ENCODE measurements at places on chromosomes 4 and X. TPM values are rescaled to one million over a fixed set of nuclear protein-coding genes. Genes with fewer than 3 reads are reported as not detected.
A peak's percentile ranks its signal among the peaks of the same experiment; 100 is the strongest.

The GAGE1 gene
- not detected for total RNA-seq

The SYAP1 gene
- total RNA-seq = 49.8 TPM

The TDO2 gene
- 0.23 TPM for total RNA-seq

The CC2D2A gene
- total RNA-seq = 10.1 TPM

The HELT gene
- total RNA-seq = not detected

The GAB3 gene
- 0.03 TPM for total RNA-seq

The ADAMTS3 gene
- total RNA-seq = 6.7 TPM

The ANXA10 gene
- 0.12 TPM for total RNA-seq

The TMPRSS11A gene
- total RNA-seq = not detected

The TRIML2 gene
- not detected for total RNA-seq

DNA sequence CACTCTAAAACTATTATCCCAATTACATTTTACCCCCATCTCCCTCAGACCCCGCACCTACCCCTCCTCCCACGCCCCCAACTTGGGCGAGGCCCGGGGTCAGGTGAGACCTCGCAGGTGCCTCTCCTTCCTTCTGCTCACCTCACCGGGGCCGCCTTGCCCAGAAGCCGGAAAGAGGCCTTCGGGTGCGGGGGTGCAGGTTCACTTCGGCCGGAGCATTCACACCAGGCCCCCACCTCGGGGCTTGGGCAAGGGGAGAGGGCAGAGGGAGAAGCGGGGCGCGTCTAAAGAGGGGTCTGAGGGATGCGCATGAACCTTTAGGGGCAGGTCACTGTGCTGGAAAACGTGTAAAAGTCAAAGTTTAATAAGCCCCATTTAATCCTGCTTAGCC, 427 bp downstream of the ZNF182 start:
- DNase-seq = no peak
- H3K27ac ChIP-seq = peak overlapping the region; percentile 59
- H3K4me1 ChIP-seq = no peaks in the 10 kb centered on the region
- H3K36me3 ChIP-seq = 0 out of 2 replicates have a peak, but pooled peaks cover 3% of the 10 kb centered on the region
- no peaks in the 10 kb centered on the region for H3K27me3 ChIP-seq
- H3K4me3 ChIP-seq = peak overlapping the region; percentile 67

DNA sequence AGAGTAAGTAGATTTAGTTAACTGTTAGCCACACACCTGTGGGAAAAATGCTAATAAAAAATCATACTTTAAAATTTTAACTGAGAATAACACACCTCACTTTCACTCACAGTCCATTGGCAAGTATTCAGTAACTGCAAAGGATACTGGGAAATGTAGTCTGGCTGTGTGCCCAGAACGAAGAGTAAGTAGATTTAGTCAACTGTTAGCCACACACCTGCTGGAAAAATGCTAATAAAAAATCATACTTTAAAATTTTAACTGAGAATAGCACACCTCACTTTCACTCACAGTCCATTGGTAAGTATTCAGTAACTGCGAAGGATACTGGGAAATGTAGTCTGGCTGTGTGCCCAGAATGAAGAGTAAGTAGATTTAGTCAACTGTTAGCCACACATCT, 178.4 kb upstream of the NWD2 start:
- DNase-seq = peak; percentile 39
- no peaks in the 10 kb centered on the region for H3K36me3 ChIP-seq
- H3K4me3 ChIP-seq = no peak overlapping the region
- no peak overlapping the region for H3K27ac ChIP-seq

- H3K36me3 ChIP-seq = no peaks in the 10 kb centered on the region
- peak overlapping the region; percentile 51 for H3K27ac ChIP-seq
- DNase-seq = peak; percentile 85
Observed at GRCh38 chr4:110042545-110043517, 130.1 kb downstream of the EGF start.

- no peak overlapping the region for H3K4me3 ChIP-seq
- H3K27ac ChIP-seq = no peak overlapping the region
- H3K36me3 ChIP-seq = no peaks in the 10 kb centered on the region
- H3K4me1 ChIP-seq = no peaks in the 10 kb centered on the region
- H3K27me3 ChIP-seq = no peaks in the 10 kb centered on the region
- no peak for DNase-seq
Observed at GRCh38 chr4:74284053-74284452, 24.2 kb upstream of the EPGN start.

GRCh38 chr4:150256225-150256620, 178.0 kb downstream of the DCLK2 start:
- no peak overlapping the region for H3K4me3 ChIP-seq
- DNase-seq = no peak
- H3K36me3 ChIP-seq = no peaks in the 10 kb centered on the region
- no peaks in the 10 kb centered on the region for H3K4me1 ChIP-seq
- H3K27me3 ChIP-seq = no peaks in the 10 kb centered on the region

DNA sequence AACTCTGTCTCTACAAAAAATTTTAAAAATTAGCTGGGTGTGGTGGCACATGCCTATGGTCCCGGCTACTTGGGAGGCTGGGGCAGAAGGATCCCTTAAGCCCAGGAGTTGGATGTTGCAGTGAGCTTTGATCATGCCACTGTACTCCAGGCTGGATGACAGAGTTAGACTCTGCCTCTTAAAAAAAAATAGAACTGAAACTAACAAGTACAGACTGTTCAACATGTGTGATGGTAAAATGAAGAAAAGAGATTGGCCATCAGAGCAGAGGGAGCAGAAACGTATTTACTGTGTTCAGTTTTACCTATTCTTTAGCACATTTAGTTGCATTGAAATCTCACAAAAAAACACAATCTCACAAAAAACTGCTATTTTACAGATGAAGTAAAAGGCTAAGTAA, 77.9 kb upstream of the NAP1L5 start:
- peaks cover 29% of the 10 kb centered on the region for H3K36me3 ChIP-seq
- H3K27me3 ChIP-seq = no peaks in the 10 kb centered on the region
- no peak for DNase-seq

- no peak overlapping the region for H3K4me3 ChIP-seq
- H3K27ac ChIP-seq = no peak overlapping the region
- H3K27me3 ChIP-seq = no peaks in the 10 kb centered on the region
Observed at GRCh38 chr4:171718069-171718468, 95.1 kb upstream of the GALNTL6 start.

DNA sequence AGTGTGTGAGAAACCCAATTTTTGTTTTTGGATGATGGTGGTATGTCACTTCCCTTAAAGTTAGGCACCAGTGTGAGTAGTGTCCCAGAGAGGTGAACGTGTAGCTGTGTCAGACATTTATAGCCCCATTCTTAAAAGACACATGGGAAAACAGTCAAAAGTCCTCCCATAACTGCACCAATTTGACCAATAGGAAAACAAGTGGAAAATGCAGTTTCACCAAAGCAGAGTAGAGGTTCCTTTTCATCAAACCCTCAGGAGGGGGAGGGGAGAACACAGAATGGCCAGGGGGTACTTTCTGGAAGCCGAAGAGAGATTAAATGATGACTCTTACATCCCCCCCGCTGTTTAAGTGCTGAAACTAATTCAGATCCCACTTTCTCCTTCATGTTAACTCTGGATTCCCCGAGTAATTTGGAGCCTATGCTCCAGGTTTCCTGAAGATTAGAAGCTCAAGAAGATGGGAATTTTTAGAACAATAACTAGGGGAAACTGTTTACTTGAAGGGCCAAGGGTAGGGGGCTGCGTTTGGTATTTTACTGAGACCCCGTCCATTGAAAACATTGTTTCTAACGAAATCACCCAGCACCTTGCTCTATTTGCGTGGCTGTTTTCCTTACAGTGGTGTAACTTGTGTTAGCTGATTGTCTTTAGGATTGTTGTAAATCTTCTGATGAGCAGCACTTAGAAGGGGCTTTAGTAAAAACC, 2.1 kb upstream of the LEF1 start:
- no peak overlapping the region for H3K4me3 ChIP-seq
- H3K36me3 ChIP-seq = no peaks in the 10 kb centered on the region
- no peak for DNase-seq
- no peaks in the 10 kb centered on the region for H3K4me1 ChIP-seq
- no peaks in the 10 kb centered on the region for H3K27me3 ChIP-seq
- H3K27ac ChIP-seq = no peak overlapping the region

GRCh38 chr4:84681486-84682274, 98.8 kb downstream of the CDS1 start:
- H3K36me3 ChIP-seq = peaks cover 96% of the 10 kb centered on the region
- DNase-seq = peak; percentile 50
- no peaks in the 10 kb centered on the region for H3K27me3 ChIP-seq
- H3K27ac ChIP-seq = no peak overlapping the region
- H3K4me3 ChIP-seq = no peak overlapping the region

DNA sequence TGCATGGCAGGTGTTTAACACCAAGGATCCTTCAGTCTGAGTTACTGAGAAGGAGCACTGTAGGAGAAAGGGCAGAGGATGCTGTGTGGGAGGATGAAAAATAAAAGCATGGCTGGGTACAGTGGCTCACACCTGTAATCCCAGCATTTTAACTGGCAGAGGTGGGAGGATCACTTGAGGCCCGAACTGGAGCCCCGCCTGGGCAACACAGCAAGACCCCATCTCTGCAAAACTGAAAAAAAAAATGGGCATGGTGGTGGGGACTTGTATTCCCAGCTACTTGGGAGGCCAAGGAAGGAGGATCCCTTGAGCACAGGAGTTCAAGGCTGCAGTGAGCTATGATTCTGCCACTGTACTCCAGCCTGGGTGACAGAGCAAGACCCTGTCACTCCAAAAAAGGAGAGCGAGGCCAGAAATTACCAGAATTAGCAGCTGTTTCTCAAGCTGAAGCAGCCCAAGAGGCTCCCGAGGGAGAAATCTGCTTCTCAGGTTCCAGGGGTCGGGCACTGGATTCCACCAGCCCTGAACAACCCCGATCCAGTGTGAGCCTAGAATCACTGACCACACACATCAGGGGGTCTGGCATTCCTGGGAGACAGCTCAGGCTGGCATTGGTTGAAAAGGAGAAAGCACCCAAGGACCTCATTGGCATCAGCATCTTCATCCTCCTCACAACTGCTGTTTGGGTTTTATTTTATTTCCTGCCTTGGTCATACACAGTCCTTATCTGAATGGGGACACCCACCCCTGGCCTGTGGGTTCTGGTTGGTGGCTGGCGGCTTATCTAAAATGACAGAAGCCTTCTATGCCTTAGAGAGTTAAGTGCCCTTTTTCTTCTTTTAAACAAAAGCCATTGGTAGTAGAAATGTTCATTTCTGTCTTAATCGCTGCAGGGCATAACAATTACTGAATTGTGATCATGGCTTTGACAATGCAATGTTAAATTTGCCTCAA, 66.3 kb upstream of the TRIM2 start:
- H3K4me3 ChIP-seq = no peak overlapping the region
- H3K4me1 ChIP-seq = no peaks in the 10 kb centered on the region
- H3K36me3 ChIP-seq = no peaks in the 10 kb centered on the region
- DNase-seq = peak; percentile 40
- H3K27me3 ChIP-seq = no peaks in the 10 kb centered on the region

GRCh38 chrX:27890611-27891010, 82.8 kb downstream of the MAGEB10 start:
- no peaks in the 10 kb centered on the region for H3K36me3 ChIP-seq
- no peaks in the 10 kb centered on the region for H3K27me3 ChIP-seq
- no peaks in the 10 kb centered on the region for H3K4me1 ChIP-seq
- peak overlapping the region; percentile 6 for H3K27ac ChIP-seq
- DNase-seq = peak; percentile 1

- no peaks in the 10 kb centered on the region for H3K4me1 ChIP-seq
- H3K36me3 ChIP-seq = peaks cover 3% of the 10 kb centered on the region
- H3K27ac ChIP-seq = no peak overlapping the region
- DNase-seq = peak; percentile 28
- no peak overlapping the region for H3K4me3 ChIP-seq
Observed at GRCh38 chr4:123116412-123116811, 194.0 kb upstream of the NUDT6 start.

DNA sequence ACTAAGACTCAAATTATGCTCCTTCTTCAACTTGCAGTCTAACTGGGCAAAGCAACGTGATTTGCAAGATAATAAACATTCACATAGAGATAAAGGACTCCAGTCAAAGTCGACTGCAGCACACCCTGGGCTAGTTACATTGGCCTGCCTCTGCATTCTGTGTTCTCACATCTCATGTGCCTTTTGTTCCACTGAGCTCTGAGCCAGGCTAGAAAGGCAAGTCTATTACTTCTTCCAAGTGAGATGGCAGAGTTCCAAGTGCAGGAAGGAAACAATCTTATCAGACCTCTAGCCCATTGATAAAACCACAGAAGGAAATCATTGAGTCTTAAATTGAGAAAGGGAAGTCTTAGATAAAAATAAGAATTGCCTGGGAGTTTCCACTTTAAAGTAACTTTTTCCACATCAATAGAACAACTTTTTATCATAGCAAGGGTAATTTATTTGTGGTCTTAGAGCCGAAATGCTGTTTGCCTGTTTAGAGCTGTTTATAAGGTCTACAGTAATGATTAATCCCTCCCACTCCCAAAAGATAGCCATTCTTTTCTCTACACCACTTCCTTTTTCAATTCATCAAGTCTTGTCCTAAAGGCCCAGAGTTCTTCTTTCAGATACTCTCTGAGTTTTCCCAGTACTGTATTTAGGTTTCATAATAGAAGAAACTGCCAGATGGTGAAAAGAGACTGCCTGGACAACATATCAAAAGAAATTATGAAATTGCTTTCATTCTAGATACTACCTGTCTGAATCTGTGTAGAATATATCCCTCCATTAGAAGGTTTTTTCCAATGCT, 200.2 kb downstream of the GUCY2F start:
- no peaks in the 10 kb centered on the region for H3K27me3 ChIP-seq
- no peak for DNase-seq
- no peaks in the 10 kb centered on the region for H3K36me3 ChIP-seq
- no peak overlapping the region for H3K27ac ChIP-seq
- H3K4me3 ChIP-seq = no peak overlapping the region

- H3K36me3 ChIP-seq = peaks cover 53% of the 10 kb centered on the region
- H3K27me3 ChIP-seq = no peaks in the 10 kb centered on the region
- DNase-seq = no peak
- H3K4me1 ChIP-seq = no peaks in the 10 kb centered on the region
- no peak overlapping the region for H3K4me3 ChIP-seq
Observed at GRCh38 chr4:1967512-1968149, 41.1 kb downstream of the NELFA start.

DNA sequence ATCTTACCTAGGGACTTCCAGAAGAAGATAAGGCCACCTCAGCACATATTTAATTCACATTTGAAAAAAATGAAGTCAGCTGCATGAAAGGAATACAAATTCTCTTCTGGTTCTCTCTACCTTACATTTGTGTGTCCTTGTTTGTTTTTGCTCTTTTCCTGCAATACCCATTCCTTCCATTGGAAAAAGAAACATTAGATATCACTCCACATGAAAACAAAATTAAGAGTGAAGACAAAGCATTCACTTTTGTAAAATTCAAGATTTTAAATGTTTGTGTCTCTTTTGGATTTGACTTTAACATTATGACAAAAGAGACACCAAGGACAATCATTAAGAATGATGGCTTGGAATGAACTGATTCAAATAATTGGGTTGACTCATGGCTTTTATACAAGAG, 1351.8 kb downstream of the FSTL5 start:
- no peak overlapping the region for H3K27ac ChIP-seq
- no peaks in the 10 kb centered on the region for H3K36me3 ChIP-seq
- no peaks in the 10 kb centered on the region for H3K4me1 ChIP-seq
- no peak for DNase-seq
- H3K4me3 ChIP-seq = no peak overlapping the region

GRCh38 chrX:65990702-65991101, 49.2 kb downstream of the VSIG4 start:
- no peaks in the 10 kb centered on the region for H3K4me1 ChIP-seq
- H3K27ac ChIP-seq = no peak overlapping the region
- no peaks in the 10 kb centered on the region for H3K27me3 ChIP-seq

GRCh38 chr4:59664771-59665170, 1535.4 kb upstream of the ADGRL3 start:
- no peak overlapping the region for H3K4me3 ChIP-seq
- no peaks in the 10 kb centered on the region for H3K36me3 ChIP-seq
- H3K27me3 ChIP-seq = no peaks in the 10 kb centered on the region
- H3K4me1 ChIP-seq = no peaks in the 10 kb centered on the region
- peak; percentile 24 for DNase-seq
